ENCODE measurements at places on chromosomes 4 and X. TPM values are rescaled to one million over a fixed set of nuclear protein-coding genes. Genes with fewer than 3 reads are reported as not detected.

DNA sequence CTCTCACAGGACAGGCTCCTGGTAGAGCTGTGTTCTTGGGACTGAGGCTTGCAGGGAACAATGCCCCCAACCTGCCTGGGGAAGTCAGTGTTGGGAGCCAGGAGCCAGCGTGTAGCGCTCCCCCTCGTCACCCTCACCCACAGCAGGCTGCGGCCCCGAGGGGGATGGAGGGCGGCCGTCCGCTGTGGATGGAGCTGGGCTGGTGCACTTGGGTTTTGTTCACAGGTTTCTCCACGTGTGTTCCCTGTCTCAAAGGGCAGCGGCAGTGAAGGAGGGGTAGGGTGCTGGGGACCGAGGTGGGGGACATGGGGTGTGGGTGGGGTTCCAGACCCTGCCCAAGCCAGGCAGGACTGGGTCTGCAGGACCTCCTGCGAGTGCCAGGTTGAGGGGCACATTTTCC, 69.1 kb downstream of the RGS12 start:
- DNase-seq = no peak

- no peak for DNase-seq
These were observed 80.5 kb downstream of the CLDN34 start for GRCh38 chrX:10047631-10048030.

- DNase-seq = no peak
These were observed 25.6 kb downstream of the ATP10D start for GRCh38 chr4:47510506-47511143.

GRCh38 chrX:13478740-13479451, 90.5 kb upstream of the EGFL6 start:
- no peak for DNase-seq

GRCh38 chr4:113979148-113979904, at the start of gene ARSJ:
Gene ARSJ, minus strand, starts transcription at chr4:113979647. Its CDS starts 813 bp downstream, at chr4:113978834.
- peak; percentile 71 for DNase-seq

DNA sequence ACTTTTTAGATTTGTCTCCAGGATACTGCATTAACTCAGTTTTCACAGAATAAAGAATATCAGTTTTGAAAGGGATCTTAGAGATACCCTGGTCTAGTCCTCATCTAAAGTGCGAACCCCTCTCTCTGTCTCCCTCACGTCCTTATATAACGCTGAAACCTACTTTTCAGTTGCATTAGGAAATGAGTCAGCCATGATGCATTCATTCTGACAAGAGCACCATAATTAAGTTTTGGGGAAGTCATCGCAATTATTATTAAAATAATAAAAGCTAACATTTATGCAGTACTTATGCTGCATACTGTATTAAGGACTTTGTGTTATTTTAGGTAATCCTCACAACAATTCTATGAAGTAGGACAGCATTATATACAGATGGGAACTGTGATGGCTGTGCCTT, 116.1 kb downstream of the REELD1 start:
- DNase-seq = no peak

GRCh38 chrX:155028877-155029291, 2.2 kb downstream of the FUNDC2 start:
- DNase-seq = no peak

DNA sequence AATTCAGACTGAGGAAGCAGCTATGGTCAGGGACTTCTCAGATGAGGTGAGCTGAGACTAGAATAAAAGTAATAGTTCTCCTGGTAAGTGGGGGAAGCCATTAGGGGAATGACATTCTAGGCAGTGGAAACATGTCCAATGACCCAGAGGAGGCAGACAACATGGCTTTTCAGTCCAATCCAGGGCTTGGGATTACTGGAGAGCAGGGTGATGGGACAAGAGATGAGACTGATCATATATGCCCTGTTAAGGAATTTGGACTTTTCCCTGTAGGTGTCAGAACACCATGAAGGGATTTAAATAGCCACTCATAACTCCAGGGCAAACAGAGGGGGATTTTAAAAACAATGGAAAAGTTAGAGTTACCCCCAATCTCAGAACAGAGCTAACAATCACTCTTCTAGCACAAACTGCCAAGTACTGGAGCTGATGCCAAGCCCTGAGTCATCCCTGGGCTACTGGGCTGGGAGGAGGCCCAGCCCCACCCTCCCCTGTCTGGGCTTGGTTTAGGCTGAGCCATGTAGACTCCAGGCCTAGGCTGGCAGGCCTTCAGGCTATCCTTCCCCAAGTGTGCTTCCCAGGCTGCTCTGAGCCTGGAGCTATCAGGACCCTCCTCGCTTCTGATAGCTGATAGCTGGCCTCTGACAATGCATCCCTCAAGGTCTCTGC, 22.7 kb upstream of the MSN start:
- no peak for DNase-seq

DNA sequence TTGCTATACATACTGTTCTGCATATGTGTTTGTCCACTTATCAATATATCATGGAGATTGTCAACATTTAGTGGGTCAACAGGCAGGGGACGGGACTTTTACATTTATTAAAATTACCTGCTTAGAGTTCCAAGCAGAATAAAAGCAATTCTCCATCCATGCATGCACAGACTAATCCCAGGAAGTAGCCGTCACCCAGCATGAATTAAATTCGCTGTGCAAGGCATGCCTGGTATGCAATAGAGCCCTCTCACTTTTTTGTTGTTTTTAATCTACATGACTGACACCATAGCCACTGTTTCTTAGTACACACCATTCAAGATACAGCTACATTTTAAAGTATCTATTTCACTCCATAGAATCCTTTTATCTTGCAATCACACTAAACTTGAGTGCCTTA, 108.9 kb downstream of the USP46 start:
- DNase-seq = no peak

DNA sequence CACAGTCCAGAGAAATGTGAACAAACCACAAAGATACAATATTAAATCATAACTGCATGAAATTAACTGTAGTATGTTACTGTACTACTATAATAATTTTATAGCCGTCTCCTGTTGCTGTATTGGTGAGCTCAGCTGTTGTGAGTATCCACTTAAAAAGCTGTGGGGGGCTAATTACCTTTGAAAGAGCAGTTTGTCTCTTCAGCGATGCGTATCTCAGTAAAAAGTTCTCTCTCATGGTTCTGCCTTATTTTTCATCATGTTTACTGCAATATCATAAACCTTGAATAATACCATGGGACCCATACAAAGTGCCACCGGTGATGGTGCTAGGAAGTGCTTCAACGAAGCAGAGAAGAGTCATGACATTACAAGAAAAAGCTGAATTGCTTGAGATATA, 8.4 kb upstream of the MSMO1 start:
- no peak for DNase-seq

DNA sequence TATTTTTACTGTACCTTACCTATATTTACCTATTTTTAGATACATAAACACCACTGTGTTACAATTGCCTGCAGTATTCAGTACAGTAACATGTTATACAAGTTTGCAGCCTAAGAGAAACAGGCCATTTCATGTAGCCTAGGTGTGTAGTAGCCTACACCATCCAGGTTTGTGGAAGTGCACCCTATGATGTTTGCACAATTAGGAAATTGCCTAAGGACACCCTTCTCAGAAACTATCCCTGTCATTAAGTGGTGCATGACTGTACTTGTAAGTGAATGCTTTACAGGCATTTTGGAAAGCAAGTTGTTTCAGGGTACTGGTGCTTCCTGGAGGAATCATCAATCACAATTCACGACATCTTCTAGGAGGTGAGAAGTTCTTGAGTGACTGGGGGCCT, 991.8 kb upstream of the SLIT2 start:
- no peak for DNase-seq

- DNase-seq = peak; percentile 81
These were observed at the start of gene TEC for GRCh38 chr4:48268956-48269860. Gene TEC, minus strand, starts transcription at chr4:48269838. Its CDS starts 41,224 bp downstream, at chr4:48228614.

- DNase-seq = no peak
These were observed 153.4 kb downstream of the ARX start for GRCh38 chrX:24862343-24862742.

- DNase-seq = no peak
These were observed 8.4 kb downstream of the RPL39 start for GRCh38 chrX:119783026-119783425.

DNA sequence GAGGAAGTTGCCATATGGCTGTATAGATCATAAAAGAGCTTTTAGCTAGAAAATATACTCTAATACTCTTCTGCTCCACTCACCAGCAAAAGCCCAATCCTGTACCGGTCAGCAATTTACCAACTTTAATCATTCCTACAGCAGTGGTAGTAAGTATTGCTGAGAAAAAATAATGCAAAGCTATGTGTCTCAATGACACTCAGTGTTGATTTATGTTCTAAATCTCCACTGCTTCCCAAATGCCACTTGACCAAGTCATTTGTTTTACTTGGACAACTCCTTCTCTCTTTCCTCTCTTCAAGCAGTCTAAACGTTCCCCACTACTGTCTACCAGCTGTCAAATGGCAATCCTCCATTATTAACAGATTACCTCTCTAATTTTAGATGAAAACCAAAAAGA, 201.8 kb upstream of the GK2 start:
- no peak for DNase-seq

DNA sequence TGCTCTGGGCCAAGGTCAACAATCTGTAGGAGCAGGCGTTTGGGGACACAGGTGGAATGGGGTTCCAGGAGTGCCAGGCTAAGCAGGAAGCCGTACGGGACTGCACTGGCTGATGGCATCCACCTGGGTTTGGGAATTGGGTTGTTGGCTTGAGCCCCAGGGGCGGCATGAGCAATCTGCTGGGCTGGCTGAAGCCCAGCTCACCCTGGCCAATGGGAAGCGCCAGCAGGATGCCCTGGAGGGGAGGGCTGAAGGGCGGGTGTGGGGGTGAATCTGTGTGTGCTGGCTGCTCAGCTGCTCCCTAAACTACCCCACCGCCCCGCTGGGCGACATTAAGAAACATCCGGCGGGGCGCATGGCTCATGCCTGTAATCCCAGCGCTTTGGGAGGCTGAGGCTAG, 8.9 kb upstream of the RGS12 start:
- peak; percentile 42 for DNase-seq

- no peak for DNase-seq
These were observed 19.6 kb downstream of the VAMP7 start for GRCh38 chrX:155900765-155901164.

DNA sequence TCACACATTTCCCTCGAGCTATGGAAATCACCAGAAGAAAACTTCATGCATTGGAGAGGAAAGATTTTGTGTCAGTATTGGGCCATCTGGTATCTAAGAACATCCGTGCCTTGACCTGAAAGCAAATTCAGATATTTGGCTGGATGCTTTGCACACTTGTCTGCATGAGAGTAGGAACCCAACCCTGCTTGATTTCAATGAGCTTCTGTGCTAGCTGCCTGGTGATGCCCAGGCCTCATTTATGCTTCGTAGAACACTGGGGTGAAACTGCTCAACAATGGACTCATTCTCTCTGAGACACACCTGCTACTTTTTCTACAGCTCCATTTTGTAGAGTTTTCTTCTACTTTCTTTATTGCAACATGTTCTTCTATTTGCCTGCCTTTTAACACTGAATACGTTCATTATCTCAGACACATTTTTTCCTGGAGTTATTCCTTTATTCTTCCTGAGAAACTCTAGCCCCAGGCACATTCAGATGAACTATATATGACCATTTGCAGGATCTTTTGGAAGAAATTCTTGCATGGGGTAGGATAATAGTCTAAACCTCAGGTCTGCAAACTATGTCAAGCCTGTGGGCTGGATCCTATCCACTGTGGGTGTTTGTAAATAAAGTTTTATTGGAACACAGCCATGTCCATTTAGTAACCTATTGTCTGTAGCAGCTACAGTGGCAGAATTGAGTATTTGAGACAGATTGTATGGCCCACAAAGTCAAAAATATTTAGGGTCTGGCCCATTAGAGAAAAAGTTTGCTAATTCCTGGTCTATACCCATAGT, 83.8 kb upstream of the CLCN4 start:
- DNase-seq = no peak

GRCh38 chr4:23083391-23083790, 390.7 kb downstream of the GBA3 start:
- DNase-seq = no peak

DNA sequence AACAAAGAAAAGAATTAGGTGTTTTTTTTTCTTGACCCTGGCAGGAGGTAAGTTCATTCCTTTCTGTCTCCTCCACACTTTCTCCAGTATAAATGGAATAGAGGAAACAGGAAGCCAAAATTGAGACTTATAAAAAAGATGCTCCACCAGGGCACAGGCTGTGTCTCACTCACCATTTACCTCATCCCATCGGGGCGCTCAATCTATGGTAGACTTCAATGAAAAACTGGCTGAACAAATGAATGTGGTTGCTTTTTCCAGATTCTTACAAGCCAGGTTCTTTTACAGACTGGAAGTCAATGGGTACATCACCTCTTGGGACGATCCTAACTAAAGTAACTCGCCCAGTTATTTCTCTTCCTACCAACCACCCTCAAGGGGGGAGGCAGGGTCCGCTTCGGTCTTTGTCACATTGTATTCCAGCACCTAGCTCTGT, 685 bp downstream of the COMMD8 start:
- no peak for DNase-seq

- no peak for DNase-seq
These were observed 30.6 kb downstream of the GUCY1B1 start for GRCh38 chr4:155789391-155789790.

DNA sequence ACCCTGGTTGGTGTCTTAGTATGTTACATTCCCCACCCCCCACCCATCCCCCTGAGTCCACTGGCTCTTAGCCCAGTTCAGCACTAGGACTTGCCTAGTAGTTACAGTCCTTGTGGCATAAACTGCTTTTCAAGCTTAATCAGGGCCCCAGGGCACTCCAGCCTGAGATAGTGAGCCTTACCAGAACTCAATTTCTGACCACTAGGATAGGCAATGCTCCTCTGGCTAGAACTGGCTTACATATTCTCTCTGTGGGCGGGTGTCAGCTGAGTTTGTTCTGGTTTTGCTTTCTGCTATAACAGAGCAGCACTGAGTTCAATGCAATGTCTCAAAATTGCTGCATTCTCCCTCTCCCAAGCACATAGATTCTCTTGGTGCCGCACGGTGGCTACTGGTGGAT, 391.4 kb upstream of the DIPK2B start:
- no peak for DNase-seq

DNA sequence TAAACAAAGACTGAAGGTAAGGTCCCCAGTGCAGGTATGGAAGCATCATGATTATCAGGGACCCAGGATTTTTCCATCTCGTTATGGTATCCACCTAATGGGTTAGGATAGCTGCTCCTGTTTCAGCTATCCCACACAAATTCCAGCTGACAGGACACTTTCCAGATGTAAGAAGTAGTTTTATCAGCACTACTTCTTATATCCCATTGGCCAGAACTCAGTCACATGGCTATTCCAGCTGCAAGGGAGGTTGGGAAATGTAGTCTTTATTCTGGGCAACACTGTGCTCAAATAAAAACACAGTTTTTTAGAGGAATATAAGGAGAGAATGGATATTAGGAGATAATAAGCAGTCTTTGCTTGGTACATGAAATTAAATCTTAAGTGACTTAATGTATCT, 96.7 kb downstream of the SRPX start:
- DNase-seq = no peak

- DNase-seq = no peak
These were observed 45.5 kb upstream of the STK26 start for GRCh38 chrX:131977619-131978018.

Gene MMGT1
- 15.5 TPM for total RNA-seq

Gene NPNT
- 0.97 TPM for total RNA-seq

Gene FGFBP1
- not detected for total RNA-seq

Gene MAOB
- 1.00 TPM for total RNA-seq

Gene PABPC1L2B
- 0.11 TPM for total RNA-seq

Gene FMR1NB
- total RNA-seq = not detected

All from H7 (cell line).